Choroid plexus epithelial cell (primary cell): ENCODE measurements at places on chromosomes 4 and X.

GRCh38 chrX:153935326-153935851 lies 552 bp upstream of the NAA10 start:
- DNase-seq: no peak

DNA sequence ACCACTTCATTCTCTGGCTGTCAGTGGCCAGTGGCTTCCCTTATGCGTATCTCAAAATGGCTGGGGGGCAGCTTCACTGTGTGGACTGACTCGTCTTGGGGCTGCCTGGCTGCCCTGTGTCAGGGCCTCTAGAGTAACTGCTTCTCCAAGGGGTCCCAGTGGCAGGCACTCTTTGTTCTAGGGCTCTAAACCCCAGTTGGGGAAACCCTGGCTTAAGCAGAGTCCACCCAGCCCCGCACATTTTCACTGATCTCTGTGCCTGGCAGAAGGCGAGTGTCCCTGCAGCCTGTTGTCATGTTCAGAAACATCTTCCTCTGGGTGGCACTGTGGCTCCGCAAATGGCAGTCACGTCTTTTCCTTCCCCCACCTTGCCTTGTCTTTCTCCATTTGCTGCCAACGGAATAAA lies 59.7 kb downstream of the NBDY start:
- DNase-seq: peak; percentile 40

GRCh38 chr4:75040703-75041102 lies 107.8 kb downstream of the PARM1 start:
- no peak for DNase-seq

- peak; percentile 85 for DNase-seq
Observed at GRCh38 chr4:168751263-168752225, 254.7 kb downstream of the PALLD start.

DNA sequence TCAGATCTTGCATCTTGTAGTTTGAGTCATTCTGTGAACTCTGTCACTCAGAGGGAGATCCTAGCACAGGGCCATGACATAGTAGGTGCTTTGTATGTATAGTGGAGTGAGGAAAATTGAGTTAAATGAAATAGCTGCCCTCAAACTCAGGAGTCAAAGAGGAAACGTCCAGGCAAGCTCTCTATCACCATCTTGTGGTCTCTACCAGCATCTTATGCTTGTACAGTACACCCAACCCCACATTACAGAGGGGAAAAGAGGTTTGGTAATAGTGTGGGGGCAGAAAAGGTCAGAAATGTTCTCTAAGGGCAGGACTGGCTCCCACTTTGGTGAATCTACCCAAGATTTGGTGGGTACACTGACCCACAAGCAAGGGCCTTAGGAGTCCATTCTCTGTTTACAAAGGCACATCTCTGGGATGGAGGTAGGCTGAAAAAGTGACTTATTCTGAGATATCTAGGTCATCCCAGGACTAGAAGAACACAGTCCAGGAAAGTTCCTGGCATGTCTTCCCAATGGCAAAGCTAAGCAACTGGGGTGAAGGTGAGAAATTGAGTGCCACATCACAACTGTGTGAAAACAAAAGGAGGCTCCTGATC lies 131.8 kb downstream of the OR13H1 start:
- peak; percentile 16 for DNase-seq

DNA sequence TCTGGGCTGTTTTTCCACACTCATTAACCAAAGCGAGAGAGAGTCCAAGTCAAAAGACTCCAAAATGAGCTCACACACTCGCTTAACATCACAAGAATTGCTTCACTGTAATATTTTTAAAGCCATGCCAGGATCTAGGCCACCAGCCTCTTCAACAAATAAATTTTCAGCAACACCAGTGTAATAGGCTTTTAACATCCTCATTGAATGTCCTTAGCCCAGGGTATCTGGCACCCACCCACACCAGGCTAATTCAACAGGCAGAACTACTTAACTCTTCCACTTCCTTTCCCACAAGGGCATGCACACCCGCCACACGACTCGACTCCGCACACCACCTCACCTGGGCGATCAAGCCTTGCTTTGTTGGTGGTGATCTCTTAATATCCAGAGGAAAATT lies 34.2 kb downstream of the FAT1 start:
- no peak for DNase-seq

- DNase-seq: peak; percentile 63
Observed at GRCh38 chr4:38141808-38142500, 181.8 kb downstream of the PTTG2 start.

- DNase-seq: no peak
Observed at GRCh38 chr4:79298027-79298426, 27.8 kb downstream of the NAA11 start.

- peak; percentile 36 for DNase-seq
Observed at GRCh38 chrX:16240231-16240905, 73.1 kb downstream of the MAGEB17 start.

GRCh38 chrX:155857561-155857960 lies 23.6 kb upstream of the VAMP7 start:
- DNase-seq: peak; percentile 11

- no peak for DNase-seq
Observed at GRCh38 chrX:46758163-46758955, 559 bp downstream of the SLC9A7 start.

DNA sequence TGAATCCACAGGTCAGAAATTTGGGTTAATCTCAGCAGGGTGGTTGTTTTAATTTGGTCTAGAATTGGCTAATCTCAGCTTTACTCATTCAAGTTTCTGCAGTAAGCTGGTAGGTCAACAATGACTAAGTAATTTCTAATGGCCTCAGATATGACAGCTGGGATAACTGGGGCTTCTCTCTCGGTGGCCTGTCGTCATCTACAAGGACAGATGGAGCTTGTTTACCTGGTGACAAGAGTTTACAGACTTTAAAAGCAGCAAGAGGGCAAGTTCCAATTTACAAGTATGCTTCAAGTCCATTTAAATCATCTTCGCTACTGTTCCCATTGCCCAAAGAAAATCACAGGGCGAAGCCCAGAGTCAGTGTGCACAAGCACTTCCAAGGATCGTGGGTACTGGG lies 453.9 kb downstream of the PDHA2 start:
- DNase-seq: peak; percentile 3

- no peak for DNase-seq
Observed at GRCh38 chrX:19198473-19198872, 76.2 kb upstream of the ADGRG2 start.

DNA sequence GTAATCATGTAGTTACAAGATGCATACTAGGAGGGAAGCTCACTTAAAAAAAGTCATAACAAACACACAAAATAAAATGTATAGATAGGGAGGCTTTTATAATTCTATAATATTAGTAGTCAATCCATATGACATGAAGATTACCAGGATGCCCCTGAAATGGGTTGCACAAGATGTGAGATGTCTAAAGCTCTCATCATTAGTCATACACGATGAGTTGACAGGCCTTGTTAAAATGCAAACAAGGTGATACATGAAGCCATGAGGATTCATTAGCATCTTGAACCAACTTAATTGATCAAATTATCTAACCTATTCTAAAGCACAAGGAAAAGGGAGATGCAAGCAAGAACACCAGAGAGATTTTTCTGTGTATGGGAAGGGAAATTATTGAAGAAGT lies 470.2 kb downstream of the IQCM start:
- no peak for DNase-seq

DNA sequence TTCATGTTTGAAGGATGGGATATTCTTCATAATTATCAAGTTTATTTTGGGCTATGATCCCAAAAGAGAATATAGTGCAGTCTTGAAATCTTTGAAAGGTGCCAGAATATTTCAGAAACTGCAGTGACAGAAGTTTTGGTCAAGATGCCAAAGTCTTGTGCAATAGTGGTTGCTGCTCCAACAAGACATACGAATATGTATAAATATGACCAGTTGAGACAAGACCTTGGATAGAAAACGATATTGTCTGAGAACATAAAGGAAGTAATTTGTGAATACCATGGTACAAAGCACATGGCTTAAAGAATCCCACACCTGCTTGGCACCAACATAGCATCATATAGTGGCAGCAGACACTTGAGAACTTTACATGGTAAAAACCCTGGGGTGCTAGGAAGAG lies 48.6 kb upstream of the AMELX start:
- peak; percentile 67 for DNase-seq

GRCh38 chr4:3793545-3793944 lies 27.4 kb downstream of the ADRA2C start:
- no peak for DNase-seq

- DNase-seq: no peak
Observed at GRCh38 chr4:160809576-160809975, 1354.2 kb downstream of the FSTL5 start.

DNA sequence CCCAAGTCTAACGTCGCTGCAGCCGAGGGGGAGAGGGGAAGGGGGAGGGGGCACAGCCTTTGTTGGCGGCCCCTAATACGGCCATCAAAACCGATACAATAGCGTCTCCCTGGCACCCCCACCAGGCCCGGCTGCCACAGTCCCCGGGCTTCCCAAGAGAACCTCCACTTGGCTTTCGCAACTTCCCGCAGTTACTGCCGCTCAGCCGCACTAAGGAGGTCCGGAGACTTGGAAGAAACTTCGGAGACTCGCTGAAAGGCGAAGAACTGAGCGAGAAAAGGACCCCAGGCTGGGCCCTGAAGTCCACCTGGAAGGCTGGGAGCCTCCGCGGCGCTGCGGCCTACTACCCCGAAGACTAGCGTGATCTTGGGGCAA lies 2.8 kb downstream of the NKX6-1 start:
- no peak for DNase-seq

DNA sequence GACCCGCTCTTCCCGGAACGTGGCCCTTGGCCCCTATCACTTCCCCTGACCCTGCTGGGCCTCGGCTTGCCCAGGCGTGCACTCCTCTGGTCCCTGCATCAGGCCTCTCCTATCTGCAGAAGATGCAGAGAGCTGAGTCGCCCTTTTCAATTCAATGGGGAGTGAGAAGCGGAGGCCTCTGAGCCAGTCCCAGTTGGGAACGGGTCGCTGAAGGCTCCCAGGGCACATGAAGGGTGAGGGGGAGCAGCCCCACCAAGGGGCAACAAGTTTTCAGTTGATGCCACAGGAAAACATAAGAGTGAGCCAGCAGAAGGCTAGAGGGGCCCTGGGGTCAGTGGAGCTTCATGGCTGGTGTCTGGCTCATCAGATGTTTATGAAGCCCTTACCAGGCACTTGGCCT lies 17.1 kb downstream of the PSAPL1 start:
- no peak for DNase-seq

- no peak for DNase-seq
Observed at GRCh38 chr4:1241936-1242505, 6.9 kb downstream of the CTBP1 start.

GRCh38 chrX:123436512-123437136 lies 252.5 kb downstream of the GRIA3 start:
- no peak for DNase-seq

DNA sequence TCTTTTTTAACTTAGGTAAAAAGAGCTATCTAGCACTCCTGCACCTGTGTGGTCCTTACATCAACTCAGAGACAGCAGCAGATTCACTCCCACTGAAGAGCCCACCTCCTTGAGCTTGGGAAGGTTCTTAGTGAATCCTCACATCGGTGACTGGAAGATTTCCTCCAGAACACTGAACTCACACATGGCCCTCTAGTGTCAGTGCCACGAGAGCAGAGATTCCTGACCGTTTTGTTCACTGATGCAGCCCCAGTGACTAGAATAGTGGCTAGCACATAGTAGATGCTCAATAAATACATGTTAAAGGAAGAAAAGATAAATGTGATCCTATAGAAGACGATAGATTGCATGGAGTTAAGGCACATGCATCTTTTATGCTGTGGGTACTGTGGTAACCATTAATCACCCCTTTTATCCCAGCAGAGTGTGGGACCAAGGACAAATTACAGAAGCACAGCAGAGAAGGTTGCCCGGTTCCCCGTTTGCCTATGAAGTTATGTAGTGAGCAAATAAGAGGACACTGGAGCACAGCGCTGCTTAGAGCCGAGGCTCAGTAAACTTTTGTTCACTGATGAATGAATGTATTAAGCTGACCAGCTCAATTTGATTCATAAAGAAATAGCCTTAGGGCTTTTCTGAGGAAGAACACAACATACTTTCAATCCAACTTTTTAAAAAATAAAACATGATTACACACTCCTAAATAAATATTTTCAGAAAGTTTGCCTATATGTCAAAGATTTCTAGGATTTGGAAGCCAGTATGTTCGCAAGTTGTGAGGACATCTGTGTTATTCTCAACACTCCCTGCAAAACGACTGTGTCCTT lies 8.7 kb downstream of the GASK1B start:
- DNase-seq: no peak

GRCh38 chr4:60389633-60390032 lies 810.5 kb upstream of the ADGRL3 start:
- no peak for DNase-seq

DNA sequence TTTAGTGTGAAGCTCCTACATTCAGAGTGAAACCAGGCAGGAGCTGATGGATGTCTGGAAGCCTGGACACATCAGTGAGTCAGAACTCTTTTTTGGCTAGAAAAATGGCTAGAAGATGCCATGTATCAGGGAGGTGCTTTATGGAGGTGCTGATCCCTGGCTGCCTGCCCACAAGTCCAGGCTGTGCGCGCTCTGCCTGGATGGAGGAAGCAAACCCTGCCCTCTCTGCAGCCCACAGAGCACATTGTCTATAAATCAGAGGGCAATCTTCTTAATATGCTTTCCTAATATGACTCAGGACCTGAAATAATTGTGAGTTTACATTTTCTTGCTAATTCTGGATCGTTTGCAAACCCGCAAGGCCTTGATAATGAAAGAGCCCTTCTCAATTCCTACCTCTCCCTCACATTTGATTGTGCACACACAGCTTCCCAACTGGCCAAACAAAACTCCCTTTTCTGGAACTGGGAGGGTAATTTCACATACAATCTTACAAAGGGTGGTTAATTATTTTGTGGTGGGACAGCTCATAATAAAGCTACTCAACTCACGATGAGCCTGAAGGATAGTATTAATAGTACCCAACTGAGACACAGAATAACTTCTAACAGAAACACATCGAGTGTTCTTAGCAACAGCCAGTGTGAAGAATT lies 11.7 kb downstream of the MFAP3L start:
- no peak for DNase-seq

GRCh38 chr4:151035328-151035727 lies 20.2 kb upstream of the LRBA start:
- no peak for DNase-seq

DNA sequence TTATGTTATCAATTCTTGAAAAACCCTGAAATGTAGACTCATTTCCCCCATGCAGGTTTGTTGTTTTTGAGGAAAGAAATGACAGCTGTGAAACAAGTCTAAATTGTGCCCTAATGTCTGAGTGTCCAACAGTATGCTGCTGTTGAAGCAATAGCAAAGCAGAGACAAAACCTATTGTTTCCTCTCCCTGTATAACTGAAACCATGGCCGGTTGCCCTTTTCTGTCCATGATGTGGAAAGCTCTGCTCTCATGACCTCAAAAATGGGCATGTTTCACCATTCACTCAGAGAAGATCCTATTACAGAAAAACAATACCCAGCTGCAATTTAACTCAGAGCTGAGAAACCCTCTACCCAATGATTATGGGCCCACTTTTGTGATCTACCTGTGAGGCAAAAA lies 312.6 kb upstream of the FTHL17 start:
- DNase-seq: peak; percentile 9
